Stimulated activated CD4-positive, alpha-beta T cell treated with anti-CD3 and anti-CD28 coated beads, Interleukin-12 subunit alpha, Interleukin-12 subunit beta, amount 100 ng/mL, for 48 hours (primary cell): ENCODE measurements at places on chromosomes 2 and 18.

DNA sequence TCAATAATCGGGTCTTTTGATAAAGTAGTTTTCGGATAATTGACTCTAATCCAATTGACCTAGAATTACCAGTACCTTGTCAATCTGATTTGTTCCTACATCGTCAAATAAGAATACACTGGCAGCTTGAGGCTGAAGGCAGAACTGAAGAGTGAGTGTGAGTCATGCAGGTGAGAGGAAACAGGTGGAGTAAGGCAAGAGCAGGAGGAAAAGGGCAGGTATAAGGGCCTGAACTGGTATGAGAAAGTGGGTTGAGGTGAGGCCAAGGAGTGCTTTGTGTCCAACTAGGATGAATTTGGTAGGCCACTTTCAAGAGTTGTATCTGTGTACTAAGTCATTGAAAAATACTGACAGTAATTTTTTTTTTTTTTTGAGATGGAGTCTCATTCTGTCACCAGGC lies 186.0 kb downstream of the ZNF385B start:
- no peak for DNase-seq

- no peak for DNase-seq
Measured at GRCh38 chr2:875687-876615, 74.7 kb upstream of the SNTG2 start.

DNA sequence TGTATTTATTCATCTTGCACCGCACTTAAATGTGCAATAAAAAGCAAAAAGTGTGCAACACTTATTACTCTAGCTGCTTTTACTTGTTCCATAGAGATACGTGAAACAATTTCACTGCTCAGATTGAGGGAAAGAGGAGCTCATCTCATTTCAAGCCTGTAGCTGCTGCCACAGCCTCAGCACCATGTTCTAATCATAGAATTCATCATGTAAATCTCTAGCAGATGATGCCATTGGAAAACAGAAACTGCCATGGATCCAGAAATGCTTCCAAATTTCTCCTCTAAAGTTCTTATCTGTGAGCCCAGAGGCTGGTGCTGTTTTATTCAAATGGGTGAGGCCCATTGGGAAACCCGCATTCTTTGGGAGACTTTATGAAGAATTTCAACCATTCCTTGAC lies 2.0 kb downstream of the CDC42EP3 start:
- no peak for DNase-seq

DNA sequence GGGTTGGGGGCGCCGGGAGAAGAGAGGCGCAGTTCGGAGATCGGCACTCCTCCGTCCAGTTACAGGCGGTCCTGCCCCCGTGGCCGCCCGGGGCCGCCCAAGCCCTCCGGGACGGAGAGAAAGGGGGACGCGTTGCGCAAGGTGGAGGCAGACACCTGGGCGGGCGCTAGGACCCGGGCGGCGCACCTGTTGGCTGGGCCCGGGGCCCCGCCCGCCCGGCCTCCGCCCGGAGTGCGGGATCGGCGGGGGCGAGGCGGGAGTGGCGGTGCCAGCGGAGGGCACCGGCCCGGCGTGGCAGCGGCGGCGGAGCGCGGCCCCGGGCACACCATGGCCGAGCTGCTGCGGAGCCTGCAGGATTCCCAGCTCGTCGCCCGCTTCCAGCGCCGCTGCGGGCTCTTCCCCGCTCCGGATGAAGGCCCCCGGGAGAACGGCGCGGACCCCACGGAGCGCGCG lies at the start of gene SGPP2:
Gene SGPP2, plus strand, starts transcription at position 268 of the 453 bp plus-strand sequence. Its CDS starts 60 bp downstream, at position 328.
- no peak for DNase-seq

DNA sequence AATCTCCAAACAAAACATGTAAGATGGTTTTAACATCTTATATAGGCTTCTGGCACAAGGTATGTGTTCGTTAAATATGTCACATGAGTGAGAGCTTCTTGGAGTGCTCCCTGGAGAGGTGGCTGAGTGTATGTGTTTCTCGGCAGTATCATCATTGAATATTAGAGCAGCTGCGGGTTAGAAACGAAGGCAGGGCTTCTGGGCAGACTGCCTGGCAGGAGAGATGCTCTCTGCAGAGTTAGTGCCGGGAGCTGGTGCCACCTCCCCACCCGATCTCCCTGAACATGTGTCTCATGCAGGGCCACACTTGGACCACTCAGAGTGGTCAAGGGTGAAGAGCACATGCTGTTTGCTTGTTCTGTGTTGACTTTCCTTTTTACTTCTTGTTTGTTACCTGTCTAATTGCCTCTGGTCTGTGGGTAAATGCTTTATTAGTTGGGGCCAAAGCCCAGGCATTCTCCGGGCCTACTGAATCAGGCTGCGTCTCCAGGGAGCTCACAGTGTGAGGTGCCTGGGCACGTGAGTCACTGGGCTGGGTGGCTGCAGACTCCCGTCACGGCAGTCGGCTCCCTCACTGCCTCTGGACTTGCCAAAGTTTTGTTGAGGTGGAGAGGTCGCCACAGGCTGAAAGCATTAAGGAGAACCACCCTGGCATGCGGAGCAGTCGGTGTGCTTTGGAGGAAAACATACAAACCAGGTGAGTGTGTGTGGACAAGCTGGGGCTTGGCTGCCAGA lies 246.6 kb downstream of the FHOD3 start:
- no peak for DNase-seq

DNA sequence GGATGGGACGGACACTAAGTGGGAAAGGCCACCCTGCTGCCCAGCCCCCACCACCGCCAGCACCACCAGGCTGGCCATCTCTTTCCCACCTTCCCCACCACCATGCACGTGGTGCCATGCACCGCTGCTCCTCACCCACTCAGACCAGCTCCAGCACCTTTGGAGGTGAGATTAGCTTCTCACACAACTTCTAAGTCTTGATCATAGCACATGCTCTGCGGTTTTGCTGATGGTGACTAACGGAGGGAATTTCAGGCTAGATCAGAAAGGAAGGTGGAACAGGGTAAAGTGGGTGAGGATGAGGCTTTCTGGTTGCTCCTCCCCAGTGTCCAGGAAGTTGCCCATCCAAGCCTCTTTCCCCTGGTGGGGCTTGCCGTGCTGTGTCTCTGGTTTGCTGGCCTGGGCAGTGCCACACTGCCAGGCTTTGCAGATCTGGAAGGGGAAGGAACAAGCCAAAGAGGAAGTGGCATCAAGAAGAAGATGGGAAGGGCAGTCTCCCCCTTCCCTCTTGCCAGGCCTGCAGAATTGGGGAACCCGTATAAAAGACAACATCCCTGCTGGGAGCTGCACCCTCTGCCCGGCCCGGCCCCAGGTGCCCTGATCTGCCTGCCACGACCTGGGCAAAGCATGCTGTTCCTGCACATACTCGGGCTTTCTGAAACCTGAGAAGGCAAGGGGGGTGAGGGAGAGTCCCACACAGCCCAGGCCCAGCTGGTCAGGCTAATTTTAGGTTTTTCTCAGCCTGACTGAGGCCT lies 44.3 kb upstream of the CAB39 start:
- no peak for DNase-seq

- DNase-seq: no peak
Measured at GRCh38 chr2:98751748-98752147, 20.8 kb upstream of the MGAT4A start.
